ENCODE measurements at places on chromosomes 6 and 20. TPM values are rescaled to one million over a fixed set of nuclear protein-coding genes. Genes with fewer than 3 reads are reported as not detected.

Gene DEFB116
- not detected for total RNA-seq

GRCh38 chr6:107121964-107122495 is 6.7 kb upstream of the BEND3 start:
- DNase-seq = no peak

GRCh38 chr6:45569210-45569945 is 191.6 kb upstream of the SUPT3H start:
- no peak for DNase-seq

- DNase-seq = peak; percentile 82
Measured at GRCh38 chr6:167697316-167697715, 129.4 kb upstream of the AFDN start.

Gene C4A
- 107 TPM for total RNA-seq

Gene FUT9
- 89.4 TPM for total RNA-seq

DNA sequence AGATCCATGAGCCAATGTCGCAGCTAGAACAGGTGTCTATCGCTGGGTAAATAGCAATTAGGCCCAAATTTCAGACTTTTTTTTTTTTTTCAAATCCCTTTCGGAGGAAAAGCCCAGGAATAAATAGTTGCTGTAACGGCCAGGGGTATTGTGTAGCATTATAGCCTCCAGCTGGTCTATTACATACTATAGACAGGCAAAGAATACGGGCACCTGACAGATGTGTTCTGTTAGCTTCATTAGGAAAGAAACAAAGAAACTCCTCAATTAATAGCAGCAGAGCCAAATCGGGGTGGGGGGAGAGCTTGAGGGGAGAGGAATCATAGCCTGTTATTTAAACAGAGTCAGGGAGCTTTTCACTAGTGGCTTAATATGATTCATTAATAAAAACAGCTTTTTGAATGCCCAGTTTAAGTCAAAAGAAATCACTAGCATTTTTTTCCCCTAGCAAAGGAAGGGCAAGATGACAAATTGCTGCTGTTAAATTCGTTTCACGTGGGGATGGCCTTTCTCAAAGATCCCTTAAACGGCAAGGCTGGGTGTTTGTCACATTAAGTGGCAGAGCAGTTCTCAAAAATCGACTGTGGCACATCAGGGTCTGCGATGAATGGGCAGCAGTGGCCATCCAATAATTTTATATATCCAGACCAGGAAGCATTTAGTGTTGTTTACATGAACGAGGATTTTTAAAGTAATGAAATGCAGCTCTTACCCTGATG is 139.4 kb downstream of the ID4 start:
- DNase-seq = no peak

GRCh38 chr6:84731401-84731800 is 33.0 kb downstream of the TBX18 start:
- DNase-seq = no peak

DNA sequence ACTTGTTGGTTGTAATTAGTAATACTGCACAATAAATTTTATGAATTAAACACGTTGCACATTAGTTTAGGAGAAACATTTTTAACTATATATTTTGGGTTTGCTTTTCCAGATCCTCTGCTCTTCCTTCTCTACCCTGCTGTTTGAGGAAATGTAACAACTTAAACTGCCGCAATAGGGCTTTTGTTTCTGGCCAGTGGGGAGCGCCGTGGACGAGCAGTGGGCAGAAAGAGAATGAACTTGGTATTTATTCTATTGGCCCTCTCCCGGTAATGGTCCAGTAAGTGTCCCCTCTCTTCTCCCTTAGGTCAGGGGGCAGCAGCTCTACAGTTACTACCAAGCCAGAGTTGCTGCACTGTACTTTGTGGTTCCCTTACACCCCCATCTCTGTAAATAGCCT is 35.2 kb upstream of the EPHA7 start:
- no peak for DNase-seq

Gene C20orf204
- 0.69 TPM for total RNA-seq

GRCh38 chr6:122286512-122286911 is 112.9 kb upstream of the HSF2 start:
- DNase-seq = no peak

Gene COL9A3
- total RNA-seq = 33.5 TPM
